K562 (cell line): ENCODE measurements at places on chromosomes 5 and 9.

DNA sequence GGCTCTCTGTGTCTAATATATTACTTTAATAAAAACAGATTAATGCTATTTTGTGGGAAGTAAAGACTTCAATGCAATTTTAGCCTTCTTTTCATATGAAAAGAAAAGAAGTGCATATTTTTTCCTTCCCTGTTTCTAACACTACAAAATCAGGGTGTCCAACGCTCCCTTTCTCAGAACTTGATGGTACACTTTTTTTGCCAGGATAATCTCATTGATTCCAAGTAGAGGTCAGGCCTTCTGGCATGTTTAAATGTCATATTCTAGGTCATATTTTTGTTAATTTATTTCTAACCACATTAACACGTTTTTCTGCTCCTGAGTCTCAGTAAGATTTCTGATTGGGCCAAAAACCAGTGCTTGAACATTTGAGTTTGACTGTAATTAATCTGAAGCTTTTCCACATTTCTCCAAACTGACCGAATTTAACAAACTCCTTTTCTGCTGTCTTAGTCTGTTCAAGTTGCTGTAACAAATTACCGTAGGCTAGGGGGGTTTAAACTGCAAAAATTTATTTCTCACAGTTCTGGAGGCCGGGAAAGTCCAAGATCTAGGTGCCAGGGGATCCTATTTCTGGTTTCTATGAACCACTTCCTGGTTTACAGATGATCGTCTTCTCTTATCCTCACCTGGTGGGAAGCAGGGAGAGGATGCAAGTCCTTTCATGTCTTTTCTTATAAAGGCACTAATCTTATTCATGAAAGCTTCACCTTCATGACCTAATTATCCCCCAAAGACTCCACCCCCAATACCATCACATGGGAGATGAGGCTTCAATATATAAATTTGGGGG lies 63.2 kb upstream of the ELL2 start:
- no peak for DNase-seq

- no peak for DNase-seq
Measured at GRCh38 chr5:43336159-43336558, 22.9 kb upstream of the HMGCS1 start.

DNA sequence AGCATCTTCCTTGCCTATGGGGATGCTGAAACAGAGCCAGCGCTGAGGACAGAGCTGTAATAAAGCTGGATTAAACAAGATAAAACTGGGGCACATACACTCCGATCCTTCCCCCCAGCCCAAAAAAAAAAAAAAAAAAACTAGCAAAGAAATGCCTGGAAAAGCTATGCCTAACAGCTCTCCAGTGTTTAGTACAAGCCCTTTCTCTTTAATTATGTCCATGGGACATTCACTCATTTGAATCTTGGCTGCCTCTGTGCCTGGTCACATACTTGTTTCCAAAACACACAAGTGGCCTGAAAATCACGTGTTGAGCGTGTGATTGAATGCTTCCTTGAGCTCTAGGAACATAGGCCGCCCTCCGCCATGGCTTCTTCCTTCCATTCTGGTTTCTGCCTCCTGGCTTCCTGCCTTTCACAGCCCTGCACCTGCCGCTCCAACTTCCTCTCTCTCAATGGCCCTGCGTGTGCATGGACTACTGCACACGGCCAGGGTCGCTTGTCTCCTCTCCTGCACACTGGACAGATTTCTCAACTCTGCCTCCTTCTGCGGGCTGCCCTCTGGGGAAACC lies 111.0 kb upstream of the RETREG1 start:
- DNase-seq, result no peak

DNA sequence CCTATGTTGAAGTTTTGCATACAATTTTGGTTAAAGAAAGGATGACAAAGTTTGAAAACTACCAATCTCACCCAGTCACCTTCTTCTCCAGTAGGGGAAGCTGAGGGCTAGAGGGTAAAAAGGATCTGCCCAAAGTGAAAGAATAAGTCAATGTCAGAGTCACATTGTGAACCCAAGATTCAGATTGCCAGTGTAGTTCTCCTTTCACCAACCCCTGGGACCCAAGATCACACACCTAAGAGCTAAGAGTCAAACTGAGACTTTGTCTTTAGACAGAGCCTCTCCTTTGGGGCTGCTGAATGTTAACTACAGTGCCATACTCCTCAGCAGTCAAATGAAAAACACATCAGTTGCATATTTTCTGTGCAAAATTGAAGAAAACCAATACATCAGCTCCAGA lies 210.6 kb downstream of the ATP10B start:
- no peak for DNase-seq

- no peak for DNase-seq
Measured at GRCh38 chr9:83554278-83554677, 16.1 kb upstream of the FRMD3 start.

DNA sequence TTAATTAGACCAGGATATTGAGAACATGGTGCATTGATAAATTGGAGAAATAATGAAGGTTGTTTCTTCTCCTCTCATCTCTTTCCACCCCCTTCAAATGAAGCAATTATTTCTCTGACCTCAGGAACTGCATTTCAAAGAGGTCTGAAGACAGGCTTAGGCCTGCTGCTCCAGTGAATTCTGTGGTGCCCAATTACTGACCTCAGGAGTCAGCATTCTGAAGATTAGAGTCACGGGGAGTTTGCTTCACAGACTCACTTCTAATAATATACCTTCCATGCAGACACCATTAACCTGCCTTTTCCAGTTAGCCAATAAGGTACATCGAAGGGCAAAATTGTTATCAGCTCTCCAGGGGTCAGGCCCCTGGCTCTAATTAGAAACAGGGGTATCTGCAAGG lies 270.9 kb downstream of the GAS1 start:
- DNase-seq, result no peak
